Lower leg skin (tissue), 4 donors: ENCODE measurements at places on chromosomes 3 and 15. TPM values are rescaled to one million over a fixed set of nuclear protein-coding genes. Genes with fewer than 3 reads are reported as not detected.

The IL12A gene
- total RNA-seq: 0.36 TPM

The SCN11A gene
- 0.10 TPM for total RNA-seq

- DNase-seq: no peak
Measured at GRCh38 chr3:17742880-17743657, 638 bp upstream of the TBC1D5 start.

- no peak for DNase-seq
Measured at GRCh38 chr3:132622761-132623160, 25.7 kb downstream of the ACKR4 start.

- DNase-seq: peak; percentile 74
Measured at GRCh38 chr15:89672221-89673164, 6.7 kb downstream of the PLIN1 start.

GRCh38 chr3:108441071-108441507 is 69.3 kb downstream of the MYH15 start:
- DNase-seq: no peak
